ENCODE measurements at places on chromosomes 5 and 9.

DNA sequence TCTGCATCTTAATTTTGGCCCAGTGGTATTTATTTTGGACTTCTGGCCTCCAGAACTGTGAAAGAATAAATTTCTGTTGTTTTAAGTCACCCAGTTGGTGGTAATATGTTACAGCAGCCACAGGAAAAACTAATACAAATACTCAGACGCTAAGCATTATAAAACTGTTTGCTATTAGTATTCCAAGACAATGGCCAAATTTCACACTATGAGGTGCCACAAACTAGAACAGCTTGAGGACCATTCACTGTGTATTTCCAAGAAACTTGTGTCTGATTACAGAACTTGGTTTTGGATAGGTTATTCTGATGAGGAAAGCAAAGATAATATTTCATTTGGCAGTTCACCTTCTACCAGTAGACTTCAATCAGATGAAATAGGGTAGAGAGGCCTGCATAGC is 16.3 kb upstream of the ISOC1 start:
- DNase-seq, result no peak

DNA sequence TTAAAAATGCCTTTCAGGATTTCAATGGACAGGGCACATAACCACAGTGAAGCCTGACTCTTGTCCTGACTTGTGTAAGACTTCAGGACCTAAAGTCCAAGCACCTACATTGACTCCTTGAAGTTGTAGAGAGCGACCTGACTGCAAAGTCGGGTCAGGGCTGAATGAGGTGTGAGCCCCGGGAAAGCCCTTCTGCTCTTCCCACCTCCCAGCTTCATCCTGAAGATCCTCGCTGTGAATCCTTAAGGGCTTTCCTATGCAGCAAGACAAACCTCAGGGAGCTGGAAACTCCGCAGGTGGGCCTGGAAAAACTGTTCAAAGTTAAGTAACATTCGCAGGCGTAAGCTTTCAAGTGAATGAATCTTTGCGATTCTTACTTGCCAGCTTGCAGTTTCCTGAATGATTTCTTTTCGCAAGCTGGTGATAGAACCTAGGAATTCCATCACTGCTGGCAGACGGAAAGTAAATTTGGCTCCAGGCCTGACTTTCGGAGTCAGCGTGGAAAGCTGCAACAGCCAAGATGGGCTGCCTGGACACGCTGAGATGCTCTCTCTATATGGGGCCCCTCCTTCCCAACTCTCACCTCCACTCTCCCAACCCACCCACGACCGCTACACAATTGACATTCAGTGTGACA is 10.9 kb downstream of the SEMA5A start:
- no peak for DNase-seq

GRCh38 chr9:1120500-1121165 is 70.5 kb downstream of the DMRT2 start:
- no peak for DNase-seq

DNA sequence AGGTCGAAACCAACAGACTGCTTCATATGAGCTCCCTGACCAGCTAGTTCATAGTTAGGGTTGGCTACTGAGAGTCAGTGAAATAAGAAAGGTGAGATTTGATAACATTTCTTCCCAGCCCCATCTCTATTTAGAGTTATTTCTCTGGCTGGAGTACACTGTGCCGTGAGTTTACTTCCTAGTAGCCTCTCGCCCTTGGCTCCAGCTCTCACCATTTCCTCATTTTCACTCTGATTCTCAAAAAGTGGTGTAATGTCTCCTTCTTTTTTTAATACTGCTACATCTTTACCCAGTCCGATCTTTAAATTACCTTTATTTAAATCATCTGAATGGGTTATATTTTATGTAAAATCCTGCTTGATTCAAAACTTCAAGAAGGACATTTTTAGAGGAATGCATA is 100.4 kb upstream of the FAM174A start:
- no peak for DNase-seq

DNA sequence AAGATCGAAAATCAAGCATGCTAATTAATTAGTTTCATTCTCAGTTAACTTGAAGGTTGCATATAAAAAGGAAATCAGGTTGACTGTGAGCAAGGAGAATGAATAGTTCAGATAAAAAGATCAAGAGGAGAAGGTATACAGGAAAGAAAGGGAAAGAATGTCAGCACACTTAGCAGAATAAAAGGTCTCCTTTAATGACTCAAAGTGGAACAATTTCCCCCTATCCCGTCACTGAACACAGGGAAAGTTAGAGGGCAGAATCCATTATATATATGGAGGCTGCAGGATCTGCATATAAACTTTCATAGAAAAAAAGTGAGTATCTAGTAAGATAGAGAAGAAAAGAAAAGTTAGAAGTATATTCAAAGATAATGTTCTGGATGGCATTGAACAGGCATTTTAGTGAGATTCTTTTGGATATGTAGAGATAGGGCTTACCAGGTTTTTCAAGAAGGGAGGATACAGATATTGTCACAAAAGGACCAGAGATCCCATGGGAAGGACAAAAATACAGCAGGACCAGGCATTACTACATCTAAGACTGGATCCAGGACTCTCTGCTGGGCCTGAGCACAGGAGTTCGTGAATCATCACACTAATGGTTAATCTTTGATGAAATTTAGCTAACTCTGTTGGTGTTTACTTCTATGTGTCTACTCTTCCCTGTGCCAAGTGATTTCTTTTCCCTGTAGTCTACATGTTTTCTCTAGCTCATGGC is 988.2 kb upstream of the ARRDC3 start:
- no peak for DNase-seq

Data from stimulated activated CD4-positive, alpha-beta T cell treated with anti-CD3 and anti-CD28 coated beads, Interleukin-2, amount 100 ng/mL, for 4 hours (primary cell).